ENCODE measurements at places on chromosomes 11 and 22. TPM values are rescaled to one million over a fixed set of nuclear protein-coding genes. Genes with fewer than 3 reads are reported as not detected.
A peak's percentile ranks its signal among the peaks of the same experiment; 100 is the strongest.

- no peak for DNase-seq
- H3K36me3 ChIP-seq: no peaks in the 10 kb centered on the region
- H3K4me1 ChIP-seq: no peaks in the 10 kb centered on the region
- no peak overlapping the region for H3K4me3 ChIP-seq
- H3K27ac ChIP-seq: no peak overlapping the region
These were observed 7.6 kb downstream of the MRE11 start for GRCh38 chr11:94486068-94486467.

DNA sequence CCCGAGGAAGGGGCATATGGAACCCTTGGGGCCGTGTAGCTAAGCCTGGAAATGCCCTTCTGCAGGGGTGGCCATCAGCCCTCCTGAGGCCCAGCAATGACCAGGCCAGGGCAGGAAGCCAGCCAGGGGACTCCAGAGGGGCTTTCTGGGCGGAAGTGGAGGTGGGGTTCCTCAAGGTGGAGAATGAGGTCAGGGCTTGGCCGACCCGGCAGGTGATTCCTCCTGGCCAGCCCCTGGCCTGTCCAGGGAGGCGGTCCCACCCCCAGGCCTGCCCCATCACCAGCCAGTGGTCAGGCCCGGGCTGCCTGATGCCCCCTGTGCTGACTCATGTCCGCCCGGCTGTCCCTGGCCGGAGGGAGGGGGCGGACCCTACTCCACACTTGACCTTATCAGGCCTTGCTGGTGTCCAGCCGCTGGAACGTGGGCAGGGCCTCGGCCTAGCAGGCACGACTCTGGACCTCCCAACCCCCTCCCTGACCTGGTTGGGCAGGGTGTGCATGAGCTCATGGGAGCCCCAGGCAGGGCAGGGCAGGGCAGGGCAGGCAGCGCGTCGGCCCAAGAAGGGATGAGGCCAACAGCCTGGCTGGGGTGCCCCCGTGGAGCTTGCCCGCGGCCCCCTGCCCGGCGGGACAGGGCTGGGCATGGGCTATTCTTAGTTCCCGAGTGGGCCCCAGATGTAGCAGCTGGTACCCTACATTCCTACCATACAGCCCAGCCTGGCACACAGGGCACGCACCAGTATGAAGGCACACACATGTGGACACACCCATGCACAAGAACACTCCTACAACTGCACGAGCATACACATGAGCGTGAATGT, 35.9 kb downstream of the RPL3 start:
- H3K27me3 ChIP-seq: no peaks in the 10 kb centered on the region
- H3K27ac ChIP-seq: no peak overlapping the region
- no peak overlapping the region for H3K4me3 ChIP-seq
- DNase-seq: peak; percentile 54
- no peaks in the 10 kb centered on the region for H3K36me3 ChIP-seq

GRCh38 chr11:19929655-19930054, 217.0 kb downstream of the NAV2 start:
- H3K4me3 ChIP-seq: no peak overlapping the region
- H3K27ac ChIP-seq: no peak overlapping the region
- no peaks in the 10 kb centered on the region for H3K36me3 ChIP-seq
- no peaks in the 10 kb centered on the region for H3K27me3 ChIP-seq

DNA sequence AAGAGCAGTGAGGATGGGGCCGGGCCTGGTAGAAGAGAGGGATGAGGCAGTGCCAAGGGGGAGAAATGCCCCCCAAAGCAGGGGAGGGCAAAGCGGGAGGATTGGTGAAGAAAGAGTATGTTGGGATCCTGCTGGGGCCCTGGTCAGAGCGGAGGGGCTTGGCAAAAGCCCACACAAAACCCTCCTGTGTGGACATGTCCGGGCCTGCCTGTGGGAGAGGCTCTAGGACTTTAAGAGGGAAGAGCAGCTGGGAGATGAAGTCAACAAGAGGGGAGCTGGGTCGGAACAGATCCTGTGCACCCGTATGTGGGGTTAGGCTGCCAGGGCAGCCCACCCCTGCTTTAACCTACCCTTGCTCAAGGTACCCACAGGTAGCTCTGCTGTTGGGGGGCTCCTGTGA, 25.8 kb downstream of the ART5 start:
- no peak overlapping the region for H3K27ac ChIP-seq
- H3K4me3 ChIP-seq: no peak overlapping the region
- H3K27me3 ChIP-seq: no peaks in the 10 kb centered on the region
- no peaks in the 10 kb centered on the region for H3K4me1 ChIP-seq

The CST6 gene
- total RNA-seq: 3.0 TPM

The SAA4 gene
- total RNA-seq: 73.8 TPM

The PIWIL4 gene
- total RNA-seq: 3.1 TPM
